Activated CD4-positive, alpha-beta T cell treated with anti-CD3 and anti-CD28 coated beads for 24 hours (primary cell): ENCODE measurements at places on chromosomes 6 and 20.

DNA sequence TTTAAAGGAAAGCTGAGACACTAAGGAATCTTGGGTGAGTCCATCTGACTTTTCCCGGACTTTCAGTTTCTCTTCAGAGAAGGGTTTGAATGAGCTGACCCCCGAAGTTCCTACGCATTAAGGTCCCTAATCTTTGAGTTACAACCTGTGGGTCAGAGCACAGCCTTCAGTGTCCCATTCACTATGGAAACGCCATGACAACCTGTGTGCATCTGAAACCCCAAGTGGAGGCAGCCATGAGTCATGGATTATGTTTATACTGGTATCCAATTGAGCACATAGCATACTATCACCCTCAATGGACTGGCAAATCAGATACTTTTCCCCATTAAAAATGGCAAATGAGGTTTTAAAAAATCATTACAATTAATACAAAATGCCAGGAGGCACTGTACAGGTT, 11.4 kb downstream of the MYLK4 start:
- DNase-seq, result no peak

DNA sequence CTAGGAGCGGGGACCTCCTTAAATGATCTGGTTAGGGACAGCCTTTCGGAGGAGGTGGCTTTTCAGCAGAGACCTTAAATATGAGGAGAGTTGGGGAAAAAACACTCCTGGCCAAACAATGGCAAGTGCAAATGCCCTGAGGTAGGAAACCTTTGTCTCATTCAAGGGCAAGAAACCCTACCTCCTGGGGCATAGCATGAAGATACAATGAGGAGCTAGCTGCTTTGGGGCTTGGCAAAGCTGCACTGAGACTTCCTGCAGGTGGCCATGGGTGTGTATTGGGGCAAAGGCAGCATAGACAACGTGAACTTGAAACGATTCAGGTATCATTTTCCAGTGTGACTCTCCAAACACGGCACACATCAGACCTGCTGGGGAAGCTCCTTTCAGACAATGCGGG, 30.7 kb downstream of the PMEPA1 start:
- no peak for DNase-seq

DNA sequence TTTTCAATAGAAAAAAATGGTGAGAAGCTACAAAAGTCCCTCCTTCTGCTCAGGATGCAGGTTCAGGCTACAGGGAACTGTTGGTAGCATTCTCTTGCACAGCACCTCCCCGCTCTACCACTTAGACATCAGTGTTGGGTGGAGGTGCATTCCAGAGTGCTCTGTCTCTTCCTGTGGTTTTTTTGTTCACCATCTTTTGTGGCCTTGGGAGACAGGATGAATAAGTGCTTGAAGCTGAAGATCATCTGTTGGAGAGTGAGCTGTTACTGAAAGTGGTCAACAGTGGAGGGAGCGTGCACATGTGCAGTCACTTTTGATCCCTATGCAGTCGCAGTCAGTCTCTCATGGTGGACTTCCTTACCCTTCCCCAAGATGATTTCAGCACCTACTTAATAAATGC, 16.6 kb upstream of the BTBD3 start:
- no peak for DNase-seq

GRCh38 chr6:19968201-19968600, 131.0 kb downstream of the ID4 start:
- DNase-seq, result no peak

DNA sequence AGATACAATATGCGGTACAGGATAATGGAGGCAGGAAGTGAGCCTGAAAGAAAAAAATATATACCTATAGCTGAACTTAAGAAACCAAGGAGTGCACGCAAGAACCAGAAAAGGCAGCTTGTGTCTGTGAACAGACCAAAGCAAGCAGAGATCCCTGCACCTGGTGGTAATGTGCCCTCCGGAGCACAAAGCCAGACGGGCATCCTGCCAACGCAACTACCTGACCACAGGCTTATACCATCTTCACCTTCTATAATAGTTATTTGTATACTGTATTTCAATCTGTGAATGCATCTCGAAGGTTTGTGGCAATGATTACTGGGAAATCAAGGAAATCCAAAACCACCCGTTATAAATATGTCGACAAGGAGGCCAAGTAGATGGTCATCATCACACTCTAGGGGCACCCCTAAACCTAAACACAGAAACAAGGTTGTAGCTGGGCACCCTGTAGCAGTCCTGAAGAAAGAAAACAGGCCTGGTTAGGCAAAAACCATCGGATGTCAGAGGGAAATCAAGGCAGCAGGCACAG, 801 bp downstream of the FBXL4 start:
- DNase-seq, result no peak

DNA sequence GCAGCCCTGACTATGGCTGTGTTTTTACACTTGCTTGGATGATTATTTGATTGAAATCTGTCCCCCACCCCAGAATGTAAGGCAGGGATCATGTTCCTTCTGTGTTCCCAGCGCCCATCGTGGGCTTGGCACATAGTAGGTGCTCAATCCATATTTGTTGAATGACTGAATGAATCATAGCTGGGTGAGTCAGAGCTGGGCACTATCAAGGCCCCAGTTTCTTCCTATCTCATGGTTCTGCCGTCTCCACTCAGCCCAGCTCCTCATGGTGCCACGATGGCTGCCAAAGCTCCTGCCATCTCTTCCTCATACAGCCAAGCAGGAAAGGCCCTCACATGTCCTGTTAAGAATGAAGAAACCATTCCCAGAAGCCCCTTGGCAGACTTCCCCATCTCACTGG, 29.0 kb downstream of the CEBPB start:
- DNase-seq, result no peak

DNA sequence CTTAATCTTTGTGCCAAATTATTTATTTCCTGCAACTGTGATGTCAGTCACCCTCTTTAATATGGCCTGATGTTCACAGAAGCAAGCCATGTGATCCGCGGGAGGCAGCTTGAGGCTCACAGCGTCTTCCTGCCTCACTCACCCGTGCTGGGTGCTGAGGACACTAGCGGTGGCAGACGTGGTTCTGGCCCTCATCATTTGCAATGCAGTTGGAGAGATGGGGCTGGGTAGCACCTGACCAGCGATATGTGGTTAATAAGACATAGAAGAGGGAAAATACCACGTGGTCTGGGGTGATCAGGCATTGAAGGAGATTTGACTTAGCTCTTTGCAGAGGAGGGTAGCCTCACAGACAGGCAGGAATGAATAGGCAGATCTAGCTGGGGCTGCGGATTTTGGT, 264.7 kb downstream of the TMEM242 start:
- DNase-seq, result no peak
